ENCODE measurements at places on chromosomes 16 and 17.
A peak's percentile ranks its signal among the peaks of the same experiment; 100 is the strongest.

- no peak for DNase-seq
Observed at GRCh38 chr17:21318439-21318838, 33.9 kb downstream of the MAP2K3 start.

DNA sequence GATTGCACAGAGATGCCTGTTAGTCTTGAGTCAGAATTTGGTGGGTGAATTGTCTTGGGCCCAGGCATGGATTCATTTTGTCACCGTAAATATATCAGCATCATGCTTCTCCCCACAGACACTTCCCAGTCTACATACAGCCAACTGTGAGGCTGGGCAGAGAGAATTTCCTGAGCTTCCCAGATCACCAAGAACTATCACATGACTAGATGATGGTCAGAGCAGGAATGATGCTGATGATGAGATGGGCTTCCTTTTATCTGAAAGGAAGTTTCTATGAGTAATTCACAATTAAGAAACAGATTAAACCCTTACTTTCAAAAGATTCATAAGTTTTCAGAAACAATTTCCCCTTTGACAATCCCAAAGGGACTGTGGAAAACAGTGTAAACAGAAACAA is 323 bp upstream of the KRTAP9-9 start:
- no peak for DNase-seq

DNA sequence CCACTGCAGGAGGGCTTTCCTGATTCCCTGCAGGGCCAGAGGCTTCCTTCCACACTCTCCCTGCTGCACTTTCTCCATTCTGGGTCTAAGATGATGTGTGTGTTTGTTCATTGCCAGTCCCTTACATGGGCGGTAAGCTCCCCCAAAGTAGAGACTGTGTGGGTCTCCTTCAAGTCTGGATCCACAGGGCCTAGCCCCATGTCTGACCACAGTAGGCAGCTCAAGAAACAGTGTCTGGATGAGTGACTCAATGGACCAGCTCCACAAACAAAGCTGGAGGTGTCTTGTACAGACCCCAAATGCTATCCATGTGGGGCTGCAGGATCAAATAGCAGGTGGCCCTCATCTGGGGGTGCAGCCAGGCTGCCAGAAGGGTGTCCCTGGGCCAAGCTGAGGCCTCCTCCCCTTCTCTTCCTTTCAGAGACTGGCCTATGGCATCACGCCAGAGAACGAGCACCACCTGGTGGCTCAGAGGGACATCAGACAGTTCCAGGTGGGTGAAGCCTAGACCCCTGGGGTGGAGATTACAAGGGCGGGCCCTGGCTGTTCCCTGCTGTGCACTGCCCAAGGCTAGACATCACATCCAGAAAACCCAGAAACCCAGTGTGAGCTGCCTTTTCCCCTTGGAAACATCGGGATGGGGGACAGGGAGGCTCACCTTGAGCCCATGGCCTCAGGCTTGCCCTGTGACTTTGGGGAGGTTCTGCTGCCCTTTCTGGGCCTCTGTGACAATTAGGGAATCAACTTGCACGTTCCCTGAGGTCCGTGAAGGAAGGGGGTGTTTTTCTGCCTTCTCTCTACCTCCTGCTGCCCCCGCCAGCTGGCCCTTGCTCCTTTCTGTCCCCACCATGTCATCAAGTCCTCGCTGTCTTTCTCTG is 45.9 kb downstream of the SLC6A2 start:
- peak; percentile 68 for DNase-seq

GRCh38 chr16:19718624-19718965 is 524 bp downstream of the IQCK start:
- no peak for DNase-seq

DNA sequence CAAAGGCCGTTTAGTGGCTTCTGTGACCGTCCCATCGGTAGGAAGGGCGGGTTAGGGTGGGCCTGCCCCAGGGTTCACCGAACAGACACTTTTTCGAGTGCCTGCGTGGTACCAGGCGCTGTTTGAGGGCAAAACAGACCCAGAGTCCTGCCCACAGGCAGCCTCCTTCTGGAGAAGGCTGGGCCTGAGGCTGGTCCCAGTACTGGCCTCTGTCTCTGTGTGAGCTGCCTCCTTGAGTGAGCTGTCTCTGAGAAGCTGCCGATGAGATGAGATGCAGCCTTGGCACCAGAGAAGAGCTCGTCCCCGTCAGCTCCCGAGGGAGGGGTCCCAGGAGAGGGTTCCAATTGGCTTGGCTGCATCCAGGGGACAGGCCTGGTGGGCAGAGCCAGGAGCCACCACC is 53.1 kb downstream of the NKD1 start:
- DNase-seq: no peak

All from H4 (cell line).